ENCODE measurements at places on chromosomes 2 and 18.

DNA sequence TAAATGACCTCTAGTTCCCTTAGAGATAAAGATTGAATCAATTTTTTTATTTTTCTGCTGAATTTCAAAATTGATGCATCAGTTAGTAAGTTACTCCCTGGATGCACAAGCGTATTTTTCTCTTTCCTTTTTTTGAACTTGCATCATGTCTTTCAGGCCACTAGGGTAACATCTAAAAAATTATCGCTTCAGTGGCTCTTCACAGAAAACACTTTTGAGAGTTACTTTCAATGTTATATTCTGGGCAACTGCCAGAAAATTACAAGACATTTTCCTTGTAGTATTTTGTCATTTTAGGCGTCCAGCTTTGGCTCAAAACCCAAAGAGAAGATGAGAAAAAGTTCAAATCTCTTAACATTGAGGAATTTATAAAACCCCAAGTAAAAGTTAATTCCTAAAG lies 59.8 kb downstream of the DSEL start:
- no peak for DNase-seq

DNA sequence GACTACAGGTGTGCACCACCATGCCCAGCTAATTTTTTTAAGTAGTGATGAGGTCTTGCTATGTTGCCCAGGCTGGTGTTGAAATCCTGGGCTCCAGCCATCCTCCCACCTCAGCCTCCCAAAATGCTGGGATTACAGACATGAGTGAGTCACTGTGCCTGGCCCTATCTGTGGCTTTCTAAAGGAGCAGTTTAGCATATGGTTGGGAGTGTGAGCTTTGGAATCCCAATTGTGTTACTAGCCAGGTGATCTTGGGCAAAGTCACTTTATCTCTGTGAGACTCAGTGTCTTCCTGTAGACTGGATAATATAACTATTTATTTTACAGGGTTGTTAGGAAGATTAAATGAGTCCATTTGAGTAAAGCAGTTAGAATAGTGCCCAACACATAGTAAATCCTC lies 19.8 kb upstream of the SMAD4 start:
- no peak for DNase-seq

DNA sequence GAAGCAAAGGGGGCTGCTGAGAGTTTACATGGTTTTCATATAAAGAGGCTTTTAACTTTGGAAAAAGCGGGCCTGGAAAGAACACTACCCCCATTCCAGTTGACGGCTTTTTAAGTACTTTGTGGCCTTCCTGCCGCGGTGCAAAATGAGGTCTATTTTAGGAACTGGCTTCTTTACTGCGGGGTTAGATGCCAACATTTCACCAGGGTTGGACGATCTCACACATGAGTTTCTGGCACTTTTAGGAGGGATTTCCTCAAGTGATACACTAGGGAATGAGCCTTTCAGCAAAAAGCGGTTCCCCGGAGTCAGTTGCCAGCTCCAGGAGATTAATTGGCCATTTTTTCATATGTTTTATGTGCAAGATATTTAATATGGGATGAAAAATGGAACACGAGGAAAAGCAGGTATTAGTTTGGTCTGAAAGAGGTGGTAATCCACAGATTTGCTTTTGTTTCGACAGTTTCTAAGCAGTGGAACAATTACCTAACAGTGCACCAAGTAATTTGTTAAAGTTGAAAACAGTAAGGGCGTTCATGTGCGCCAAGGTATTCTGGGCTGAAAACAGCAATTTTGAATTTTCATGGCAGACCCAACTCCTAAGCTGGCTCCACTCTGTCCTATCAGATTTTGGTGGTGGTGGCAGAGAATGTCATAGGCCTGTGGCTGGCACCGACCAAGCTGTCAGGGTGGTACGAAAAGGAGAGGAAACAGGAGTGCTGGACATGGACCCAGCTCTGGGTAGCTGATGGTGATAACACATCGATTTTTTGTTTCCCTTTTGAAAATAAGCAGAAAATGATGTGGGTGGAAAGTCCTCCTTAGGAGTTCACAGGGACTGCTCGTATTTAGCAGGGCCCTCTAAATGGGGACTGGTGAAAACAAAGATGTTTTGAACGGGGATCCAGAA lies 55.6 kb upstream of the FZD5 start:
- no peak for DNase-seq

DNA sequence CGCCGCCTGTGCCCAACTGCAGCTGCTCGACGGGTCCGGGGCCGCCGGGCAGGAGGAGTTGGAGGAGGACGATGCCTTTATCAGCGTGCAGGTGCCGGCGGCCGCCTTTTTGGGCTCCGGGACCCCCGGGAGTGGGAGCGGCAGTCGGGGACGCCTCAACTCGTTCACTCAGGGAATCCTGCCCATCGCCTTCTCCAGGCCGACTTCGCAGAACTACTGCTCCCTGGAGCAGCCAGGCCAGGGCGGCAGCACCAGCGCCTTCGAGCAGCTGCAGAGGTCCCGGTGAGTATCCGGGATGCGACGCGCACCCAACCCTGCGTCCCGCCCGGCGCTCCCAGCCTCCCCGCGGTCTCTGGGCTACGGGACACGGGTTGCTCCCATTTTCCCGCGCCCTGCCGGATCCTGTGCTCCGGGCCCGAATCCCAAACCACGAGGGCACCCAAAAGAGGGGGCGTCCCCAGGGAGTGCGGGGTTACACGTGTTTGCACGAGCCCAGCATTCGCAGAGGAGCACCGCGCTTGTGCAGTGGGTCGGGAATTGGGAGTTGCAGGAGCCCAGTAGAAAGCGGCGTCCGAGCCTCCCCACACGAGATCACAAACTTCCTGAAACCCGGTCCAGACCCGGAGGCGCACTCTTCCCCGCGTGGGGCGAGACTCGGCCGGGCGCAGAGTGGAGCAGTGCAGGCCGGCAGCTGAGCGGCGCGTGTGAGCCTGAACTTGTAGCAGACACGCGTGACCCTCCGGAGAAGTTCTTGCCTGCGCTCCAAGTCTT lies 1.2 kb downstream of the CABLES1 start:
- DNase-seq, result no peak

GRCh38 chr2:8494589-8494988 lies 187.3 kb upstream of the ID2 start:
- no peak for DNase-seq

DNA sequence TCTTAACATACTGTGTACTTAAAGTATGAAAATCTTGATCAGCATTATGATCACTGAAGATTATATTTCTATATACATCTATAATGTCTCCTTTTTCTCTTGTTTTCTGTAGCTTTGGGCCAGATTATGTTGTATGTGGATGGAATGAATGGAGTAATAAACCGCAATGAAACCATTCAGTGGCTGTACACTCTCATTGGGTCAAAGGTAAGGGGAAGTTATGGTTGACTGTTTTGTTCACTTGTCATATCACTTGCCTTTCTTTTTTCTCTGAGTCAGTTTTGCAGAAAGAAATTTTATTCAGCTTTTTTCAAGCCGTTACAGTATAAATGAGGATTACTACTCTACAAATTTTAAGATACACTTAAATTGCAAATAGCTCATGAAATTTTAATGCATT lies 252.5 kb downstream of the TPGS2 start:
- DNase-seq, result no peak

GRCh38 chr2:176566496-176566895 lies 297.3 kb downstream of the MTX2 start:
- no peak for DNase-seq

DNA sequence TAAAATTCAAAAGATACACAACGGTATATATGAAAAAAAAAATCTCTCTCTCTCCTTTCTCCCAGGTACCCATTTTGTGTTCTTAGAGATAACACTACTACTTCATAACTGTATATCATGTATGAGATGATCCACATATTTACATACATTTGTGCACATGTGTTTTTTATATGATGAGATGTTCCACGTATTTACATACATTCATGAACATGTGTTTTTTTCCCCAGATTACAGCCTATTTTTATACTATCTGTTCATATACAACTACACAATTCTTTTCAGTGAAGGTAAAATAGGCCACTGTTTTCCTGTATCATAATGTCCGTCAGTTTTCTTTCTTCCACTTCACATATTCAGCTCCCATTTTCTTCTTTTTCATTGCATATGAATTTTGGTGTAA lies 808.9 kb downstream of the LRRTM4 start:
- no peak for DNase-seq

- no peak for DNase-seq
Measured at GRCh38 chr18:12580630-12581342, 77.1 kb downstream of the SPIRE1 start.

DNA sequence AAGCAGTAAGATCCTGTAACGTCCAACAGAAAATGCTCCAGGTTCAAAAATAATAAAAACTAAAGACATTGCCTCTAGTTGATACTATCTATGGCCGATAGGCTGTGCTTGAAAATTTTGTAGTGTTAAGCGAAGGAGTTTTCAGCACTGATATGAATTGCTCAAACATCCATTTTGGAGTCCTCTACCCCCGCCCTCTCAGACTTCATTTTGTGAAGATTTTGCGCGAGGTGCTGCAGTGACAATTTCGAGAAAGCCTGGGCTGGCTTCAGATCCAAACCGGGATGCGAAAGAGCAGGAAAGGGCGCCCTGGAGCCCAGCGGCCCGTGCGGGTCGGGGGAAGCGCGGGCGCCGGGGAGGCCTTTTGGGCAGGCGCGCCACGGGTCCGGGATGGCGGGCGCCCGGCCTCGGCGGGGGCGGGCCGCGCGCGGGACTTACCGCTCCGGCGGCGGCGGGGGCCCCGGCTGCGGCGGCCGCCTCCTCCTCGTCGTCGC lies 1.8 kb downstream of the SP3 start:
- DNase-seq, result peak; percentile 27

- DNase-seq, result no peak
Measured at GRCh38 chr2:170298115-170298514, 120.2 kb downstream of the MYO3B start.

- no peak for DNase-seq
Measured at GRCh38 chr2:13560322-13560721, 843.6 kb downstream of the TRIB2 start.

- DNase-seq, result no peak
Measured at GRCh38 chr18:25164848-25165811, 186.8 kb downstream of the ZNF521 start.

Data from stimulated activated CD4-positive, alpha-beta T cell treated with anti-CD3 and anti-CD28 coated beads, TNF-alpha, amount 100 ng/mL, for 48 hours (primary cell).